Bronchial epithelial cell (primary cell): ENCODE measurements at places on chromosomes 2 and 18. TPM values are rescaled to one million over a fixed set of nuclear protein-coding genes. Genes with fewer than 3 reads are reported as not detected.

CYP1B1 gene
- total RNA-seq, result 5.8 and 36.7 TPM in 2 replicates

TEX44 gene
- not detected in 2 replicates for total RNA-seq

HOXD9 gene
- not detected in 2 replicates for total RNA-seq

CBLN2 gene
- not detected in 2 replicates for total RNA-seq

DNA sequence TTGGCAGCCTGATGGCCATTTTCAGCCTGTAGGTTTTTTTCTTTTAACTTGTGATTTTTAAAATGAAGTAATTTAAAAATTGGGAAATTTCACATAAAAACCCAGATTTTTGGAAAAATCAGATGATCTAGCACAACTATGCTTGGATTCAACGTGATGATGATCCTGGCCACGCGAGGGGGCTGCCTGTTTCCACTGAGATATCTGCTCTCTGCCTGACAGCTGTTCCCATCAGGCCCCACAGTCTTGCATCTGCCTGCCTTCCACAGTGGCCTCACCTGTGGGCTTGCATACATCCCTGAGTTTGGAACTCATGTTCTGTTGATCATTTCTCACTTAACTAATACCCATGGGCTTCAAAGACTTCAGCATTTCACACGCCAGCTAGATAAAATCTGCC is 92.1 kb upstream of the FZD5 start:
- no peak for DNase-seq

DNA sequence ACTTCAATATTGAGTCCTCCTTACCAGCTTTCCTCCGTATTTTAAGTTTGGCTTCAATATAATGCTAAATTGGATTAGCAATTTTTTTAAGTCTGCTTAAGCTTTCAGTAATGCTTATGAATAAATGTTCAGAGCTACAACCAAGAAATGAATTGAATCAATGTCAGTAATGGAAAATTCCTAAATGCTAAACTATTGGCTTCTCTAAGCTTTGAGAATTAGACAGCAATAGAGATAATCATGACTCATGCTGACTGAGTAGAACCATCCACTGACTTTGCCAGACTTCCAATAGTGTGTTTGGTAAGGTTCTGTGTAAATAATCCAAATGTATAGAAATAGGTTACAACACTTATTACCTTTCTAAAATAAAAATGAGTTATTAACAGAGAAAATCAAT is 8.9 kb upstream of the PDE1A start:
- DNase-seq, result peak; percentile 30

GRCh38 chr2:5561006-5561405 is 131.2 kb upstream of the SOX11 start:
- no peak for DNase-seq

DNA sequence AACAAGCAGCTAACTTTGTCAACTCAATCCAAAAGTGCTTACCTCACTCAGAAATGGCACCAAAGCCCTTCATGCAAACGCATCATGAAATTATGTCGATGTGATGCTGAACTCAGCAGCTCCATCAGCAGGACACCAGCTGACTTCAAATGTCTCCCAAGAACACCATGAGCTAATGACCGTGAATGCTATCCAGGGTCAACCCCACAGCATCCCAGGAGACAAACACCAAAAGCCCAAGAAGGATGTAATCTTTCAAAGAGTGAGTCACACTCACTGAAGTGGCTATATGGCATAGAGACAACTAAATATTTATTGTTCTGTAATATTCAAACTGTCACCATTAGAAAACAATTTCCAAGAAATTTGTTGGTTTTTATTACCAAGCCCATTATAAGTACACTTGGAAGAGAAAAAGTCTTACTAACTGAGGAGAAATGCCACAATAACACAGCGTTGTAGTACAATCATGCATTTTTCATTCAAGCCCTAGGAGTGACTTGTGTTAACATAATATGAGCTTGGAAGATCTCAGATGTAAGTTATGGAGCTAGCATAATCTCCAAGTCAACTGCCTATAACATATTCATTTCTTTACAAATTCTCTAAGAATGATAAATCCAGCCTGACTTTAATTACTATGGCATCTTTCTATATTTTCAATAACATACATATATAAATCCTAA is 165.0 kb upstream of the CCDC68 start:
- DNase-seq, result no peak

DNA sequence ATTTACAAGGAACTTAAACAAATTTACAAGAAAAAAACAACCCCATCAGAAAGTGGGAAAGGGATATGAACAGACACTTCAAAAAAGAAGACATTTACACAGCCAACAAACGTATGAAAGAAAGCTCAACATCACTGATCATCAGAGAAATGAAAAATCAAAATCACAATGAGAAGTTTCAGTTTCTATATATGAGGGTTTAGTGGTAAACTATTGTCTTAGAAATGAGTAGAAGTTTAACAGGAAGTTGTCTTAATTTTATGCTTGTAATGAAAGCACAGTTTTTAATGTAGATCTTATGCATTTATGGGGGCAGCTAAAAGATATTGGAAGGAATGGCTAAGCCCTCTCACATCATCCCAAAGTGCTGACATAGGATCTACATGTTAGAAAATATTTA is 325.4 kb downstream of the ERBB4 start:
- no peak for DNase-seq

- peak; percentile 51 for DNase-seq
Observed at GRCh38 chr2:144682248-144682647, 162.3 kb upstream of the ZEB2 start.

DNA sequence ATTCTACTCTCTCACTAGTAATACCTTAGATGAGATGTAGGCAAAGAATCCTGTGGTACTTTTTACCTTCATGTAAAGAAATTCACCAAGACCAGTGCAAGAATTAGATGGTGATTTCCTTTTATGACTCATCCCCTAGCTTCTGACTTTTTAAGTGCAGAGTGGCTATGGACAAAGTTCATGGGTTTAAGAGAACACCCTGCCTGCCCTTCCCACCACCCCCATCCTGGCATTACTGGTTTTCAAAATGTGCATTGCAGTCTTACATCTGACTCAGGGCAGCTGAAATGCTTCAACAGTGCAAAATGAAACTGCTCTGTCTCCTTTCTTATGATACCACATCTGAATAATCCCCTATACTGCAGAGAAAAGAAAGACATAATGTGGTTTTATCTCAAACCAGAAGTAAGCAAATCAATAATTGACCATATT is 22.6 kb downstream of the MAIP1 start:
- DNase-seq, result peak; percentile 91
